Muscle of leg (tissue), 16 donors: ENCODE measurements at places on chromosomes 5 and 9. TPM values are rescaled to one million over a fixed set of nuclear protein-coding genes. Genes with fewer than 3 reads are reported as not detected.

Gene SLC25A2
- polyA plus RNA-seq, result not detected

Gene PCDHB8
- 0.74 TPM for polyA plus RNA-seq

Gene CEP72
- polyA plus RNA-seq, result 5.1 TPM

Gene PDLIM4
- polyA plus RNA-seq, result 69.8 TPM

Gene DPP7
- polyA plus RNA-seq, result 29.7 TPM

Gene NUTM2F
- not detected for polyA plus RNA-seq

Gene OSMR
- polyA plus RNA-seq, result 8.2 TPM

GRCh38 chr9:127159949-127160610 lies 37.6 kb upstream of the ANGPTL2 start:
- peak; percentile 61 for DNase-seq

GRCh38 chr5:95029569-95030366 lies 255.1 kb downstream of the MCTP1 start:
- no peak for DNase-seq

- no peak for DNase-seq
Measured at GRCh38 chr9:122457787-122458186, 19.9 kb downstream of the OR1J1 start.

- no peak for DNase-seq
Measured at GRCh38 chr5:8383616-8384015, 514.7 kb downstream of the MTRR start.

- DNase-seq, result no peak
Measured at GRCh38 chr9:114908805-114909448, 21.5 kb downstream of the TNFSF8 start.

GRCh38 chr9:38668791-38669466 lies 48.5 kb upstream of the ANKRD18A start:
- DNase-seq, result no peak

GRCh38 chr5:132474881-132475496 lies 15.6 kb downstream of the IRF1 start:
- DNase-seq, result no peak

- peak; percentile 68 for DNase-seq
Measured at GRCh38 chr5:17056141-17056631, 120.1 kb upstream of the MYO10 start.

GRCh38 chr9:73131461-73131860 lies 20.2 kb upstream of the ANXA1 start:
- DNase-seq, result peak; percentile 63

DNA sequence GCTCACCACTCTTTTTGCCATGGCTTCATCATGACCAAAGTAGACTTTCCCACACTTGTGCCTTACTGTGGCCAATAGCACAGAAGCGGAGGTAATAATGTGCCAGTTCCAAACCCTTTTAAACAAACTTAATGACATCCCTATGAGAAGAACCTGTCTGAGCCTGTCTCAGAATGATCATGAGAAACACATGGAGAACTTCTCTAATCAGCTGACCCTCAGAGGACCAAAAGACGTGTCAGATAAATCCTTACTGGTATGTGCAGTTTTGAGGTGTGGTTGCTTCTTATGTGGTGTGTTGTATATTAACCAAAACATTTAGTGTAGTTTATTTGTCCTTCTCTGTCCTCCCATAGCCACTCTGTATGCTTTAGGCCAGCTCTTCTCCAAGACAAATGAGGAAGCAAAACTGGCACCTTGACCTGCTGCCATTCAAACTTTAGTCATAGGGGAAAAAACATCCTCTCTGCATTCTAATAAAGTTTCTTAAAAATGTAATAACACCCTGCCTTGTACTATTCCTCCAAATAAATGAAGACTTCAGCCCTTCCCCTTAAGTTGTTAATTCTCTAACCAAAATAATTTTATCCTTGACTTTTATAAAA lies 168.9 kb downstream of the MUSK start:
- DNase-seq, result no peak

DNA sequence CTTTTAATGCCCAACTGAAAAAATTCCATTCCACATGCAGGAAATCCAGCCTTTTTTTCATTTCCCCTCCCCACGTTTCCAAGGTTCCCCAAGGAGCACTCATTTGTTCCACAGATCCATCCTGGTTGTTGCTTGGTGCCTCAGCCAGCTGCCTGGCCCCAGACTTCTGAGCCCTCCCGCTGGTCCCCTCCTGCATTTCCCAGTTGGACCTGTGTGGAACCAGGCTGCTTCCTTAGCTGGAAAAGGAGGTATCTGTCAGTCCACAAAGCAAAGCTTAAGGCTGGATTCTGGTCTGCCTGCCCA lies 44.8 kb downstream of the ANGPTL2 start:
- peak; percentile 41 for DNase-seq

GRCh38 chr9:122092611-122093506 lies at the start of gene TTLL11:
TSS of gene TTLL11 (minus strand) at chr9:122093308. CDS start at chr9:122093148, 160 bp downstream.
- DNase-seq, result peak; percentile 98
